SJSA1 (cell line): ENCODE measurements at places on chromosomes 13 and 19. TPM values are rescaled to one million over a fixed set of nuclear protein-coding genes. Genes with fewer than 3 reads are reported as not detected.

KL gene
- total RNA-seq, result not detected in 2 replicates

ZNF415 gene
- 3.2 and 9.7 TPM in 2 replicates for total RNA-seq

PODNL1 gene
- total RNA-seq, result 0.53 TPM in 1 of 2 replicates, not detected in the other

SHKBP1 gene
- total RNA-seq, result 16.2 and 16.4 TPM in 2 replicates

KLK3 gene
- not detected in 2 replicates for total RNA-seq

ZNF729 gene
- total RNA-seq, result not detected in 2 replicates

ASF1B gene
- 87.5 and 91.2 TPM in 2 replicates for total RNA-seq

GRCh38 chr13:82118589-82118988 lies 1763.7 kb downstream of the SLITRK1 start:
- DNase-seq, result no peak
- H3K27ac ChIP-seq, result no peak overlapping the region
- H3K4me3 ChIP-seq, result no peak overlapping the region
- no peaks in the 10 kb centered on the region for H3K36me3 ChIP-seq
- no peaks in the 10 kb centered on the region for H3K4me1 ChIP-seq
- no peaks in the 10 kb centered on the region for H3K27me3 ChIP-seq

- H3K27ac ChIP-seq, result no peak overlapping the region
- H3K27me3 ChIP-seq, result no peaks in the 10 kb centered on the region
- no peak for DNase-seq
Measured at GRCh38 chr19:19592690-19593089, 25.8 kb downstream of the PBX4 start.

GRCh38 chr13:94534166-94534565 lies 54.7 kb upstream of the DCT start:
- H3K36me3 ChIP-seq, result no peaks in the 10 kb centered on the region
- no peak overlapping the region for H3K27ac ChIP-seq
- no peak for DNase-seq
- H3K4me1 ChIP-seq, result no peaks in the 10 kb centered on the region
- no peaks in the 10 kb centered on the region for H3K27me3 ChIP-seq

DNA sequence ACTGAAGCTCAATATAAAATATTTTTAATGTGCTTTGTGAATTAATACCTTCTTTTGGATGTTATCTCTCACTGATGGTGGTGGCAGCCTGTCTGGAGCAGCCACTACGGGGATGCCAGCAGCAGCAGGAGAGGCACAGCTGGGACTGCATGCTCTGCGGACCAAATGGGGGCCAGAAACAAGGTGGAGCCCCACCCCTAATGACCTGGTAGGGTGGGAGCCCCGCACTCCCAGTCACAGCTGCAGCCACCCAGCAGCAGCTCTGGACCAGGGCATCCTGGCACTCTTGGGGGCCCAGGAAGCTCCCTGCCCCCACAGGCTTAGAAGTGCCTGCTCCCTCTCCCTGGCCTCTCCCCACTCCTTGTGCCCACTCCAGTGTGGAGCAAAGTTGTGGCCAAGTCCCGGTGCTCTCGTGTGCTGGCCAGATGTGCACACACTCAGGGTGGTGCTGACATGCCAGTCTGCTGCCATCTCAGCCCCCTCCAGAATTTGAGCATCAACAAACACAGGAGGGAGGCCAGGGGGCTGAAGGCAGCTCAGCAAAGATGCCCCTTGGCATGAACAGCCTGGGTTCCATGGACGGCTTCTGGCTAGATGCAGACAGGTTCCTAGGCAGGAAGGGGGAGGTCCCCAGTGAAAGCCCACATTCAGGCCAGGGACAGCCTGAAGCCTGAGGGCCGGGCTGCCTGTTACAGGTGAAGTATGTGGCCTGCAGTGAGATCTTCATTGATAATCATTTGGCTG lies 696.7 kb upstream of the SLITRK5 start:
- no peaks in the 10 kb centered on the region for H3K27me3 ChIP-seq
- no peaks in the 10 kb centered on the region for H3K36me3 ChIP-seq
- H3K4me1 ChIP-seq, result no peaks in the 10 kb centered on the region
- H3K4me3 ChIP-seq, result no peak overlapping the region

DNA sequence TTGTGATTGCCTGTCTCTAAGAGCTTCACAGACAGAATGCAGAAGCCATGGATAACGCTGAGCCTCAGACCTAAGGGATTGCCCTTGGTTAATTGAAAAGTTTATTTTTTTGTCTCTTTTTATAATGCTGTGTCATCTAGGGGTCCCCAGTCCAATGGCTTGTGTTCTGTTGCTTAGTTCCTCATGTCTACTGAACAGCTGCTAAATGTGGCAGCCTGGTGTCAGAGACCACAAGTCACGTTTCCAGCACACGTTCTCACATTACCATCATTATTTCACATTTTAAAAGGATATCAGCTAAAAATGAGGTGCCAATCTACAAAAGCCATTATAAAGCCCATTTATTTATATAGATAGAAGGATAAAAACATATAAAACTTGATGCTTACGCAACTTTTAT lies 1362.0 kb downstream of the PCDH9 start:
- no peak overlapping the region for H3K4me3 ChIP-seq
- no peaks in the 10 kb centered on the region for H3K4me1 ChIP-seq
- H3K36me3 ChIP-seq, result no peaks in the 10 kb centered on the region
- no peaks in the 10 kb centered on the region for H3K27me3 ChIP-seq

DNA sequence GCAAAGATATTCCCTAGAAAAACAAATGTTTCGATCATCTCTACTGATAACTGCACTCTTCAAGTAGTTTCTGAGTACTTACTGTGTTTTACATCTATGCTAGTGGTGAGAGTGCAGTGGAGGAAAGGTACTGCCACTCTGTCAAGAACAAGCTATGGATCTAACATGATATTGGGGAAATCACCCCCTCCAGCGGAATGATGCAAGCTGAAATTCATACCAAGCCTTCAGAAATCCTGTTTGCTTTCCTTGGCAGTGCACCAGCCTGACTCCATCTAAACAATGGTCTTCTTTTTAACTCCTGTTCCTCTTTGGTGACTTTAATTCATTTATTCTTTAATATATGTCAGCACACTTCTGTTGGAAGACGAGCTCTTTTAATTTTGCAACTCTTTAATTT lies 238.0 kb downstream of the PCDH9 start:
- H3K27me3 ChIP-seq, result no peaks in the 10 kb centered on the region
- no peak overlapping the region for H3K27ac ChIP-seq
- no peak overlapping the region for H3K4me3 ChIP-seq

DNA sequence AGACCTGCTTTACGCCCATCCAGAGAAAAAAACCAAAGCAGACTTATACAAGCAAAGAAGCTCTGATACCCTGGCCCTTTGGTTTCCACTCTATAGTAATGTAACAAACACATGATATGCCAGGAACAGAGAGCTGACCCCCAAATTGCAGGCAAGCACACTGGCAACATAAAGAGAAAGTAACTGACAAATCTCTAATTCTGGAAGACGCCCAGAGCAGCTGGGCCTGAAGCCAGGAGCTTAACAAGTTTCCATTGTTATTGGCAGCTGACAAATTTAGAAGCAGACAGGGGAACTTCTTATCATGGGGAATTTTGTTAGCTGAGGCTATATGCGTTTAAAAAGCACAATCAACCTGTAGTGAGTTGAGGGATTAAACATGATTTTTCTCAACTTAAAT lies 158.0 kb downstream of the DLEU7 start:
- no peaks in the 10 kb centered on the region for H3K36me3 ChIP-seq
- H3K4me1 ChIP-seq, result peaks cover 13% of the 10 kb centered on the region
- DNase-seq, result no peak
- no peaks in the 10 kb centered on the region for H3K27me3 ChIP-seq
- H3K4me3 ChIP-seq, result no peak overlapping the region

- no peak for DNase-seq
- H3K4me1 ChIP-seq, result no peaks in the 10 kb centered on the region
- no peaks in the 10 kb centered on the region for H3K36me3 ChIP-seq
Measured at GRCh38 chr13:112003941-112004340, 63.0 kb upstream of the SOX1 start.

DNA sequence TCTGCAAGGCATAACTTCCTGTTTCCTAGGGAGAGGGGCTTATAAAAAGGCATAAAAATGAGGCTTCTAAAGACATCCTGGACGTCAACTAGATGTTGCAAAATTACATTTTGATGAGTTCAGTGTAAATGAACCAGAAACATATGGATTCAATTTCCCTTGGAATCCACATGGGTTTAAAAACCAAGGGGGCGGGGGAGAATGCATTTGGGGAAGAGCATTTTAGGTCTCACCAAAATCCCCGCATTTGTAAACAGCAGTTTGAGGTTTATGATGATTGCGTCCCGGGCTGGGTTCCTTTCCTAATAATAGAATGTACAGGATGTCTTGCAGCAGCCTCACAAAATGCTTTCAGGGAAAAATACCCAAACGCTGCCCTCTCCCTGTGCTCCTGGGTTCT lies 407.8 kb downstream of the ZNF536 start:
- H3K4me3 ChIP-seq, result no peak overlapping the region
- H3K27me3 ChIP-seq, result no peaks in the 10 kb centered on the region
- no peak overlapping the region for H3K27ac ChIP-seq
- no peak for DNase-seq

DNA sequence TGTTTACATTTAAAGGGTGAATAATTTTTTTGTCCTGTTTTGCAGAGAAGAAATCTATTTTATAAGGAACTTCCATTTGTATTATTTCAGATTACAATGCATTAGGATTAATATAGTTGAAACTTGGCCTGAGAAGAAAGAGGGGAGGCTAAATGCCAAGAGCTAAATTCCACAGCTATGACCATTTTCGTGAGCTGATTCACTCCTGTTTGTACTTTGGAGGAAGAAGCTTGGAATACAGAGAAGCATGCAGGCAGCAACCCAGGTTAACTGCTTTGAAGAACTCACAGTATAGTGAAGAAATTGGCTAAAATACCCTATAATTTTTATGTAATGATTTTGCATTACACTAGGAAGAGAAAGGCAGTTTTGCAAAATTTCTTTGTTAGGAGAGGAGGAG lies 309.4 kb upstream of the KLF12 start:
- H3K27ac ChIP-seq, result no peak overlapping the region
- H3K4me1 ChIP-seq, result no peaks in the 10 kb centered on the region
- no peaks in the 10 kb centered on the region for H3K36me3 ChIP-seq

GRCh38 chr13:107838588-107839161 lies 376.7 kb downstream of the LIG4 start:
- H3K4me3 ChIP-seq, result no peak overlapping the region
- H3K27me3 ChIP-seq, result no peaks in the 10 kb centered on the region
- H3K27ac ChIP-seq, result no peak overlapping the region
- 0 out of 2 replicates have a peak, but pooled peaks cover 6% of the 10 kb centered on the region for H3K4me1 ChIP-seq
